ENCODE measurements at places on chromosomes 12 and 14. TPM values are rescaled to one million over a fixed set of nuclear protein-coding genes. Genes with fewer than 3 reads are reported as not detected.

The NANOG gene
- 1.9 TPM for total RNA-seq

The SERPINA5 gene
- 88.8 TPM for total RNA-seq

The TPH2 gene
- total RNA-seq: not detected

The PRB2 gene
- 0.10 TPM for total RNA-seq

The ANKS1B gene
- 0.40 TPM for total RNA-seq

The BEGAIN gene
- total RNA-seq: 0.56 TPM

The CLEC9A gene
- total RNA-seq: not detected

The RIMKLB gene
- 37.3 TPM for total RNA-seq

The FOXG1 gene
- total RNA-seq: not detected

The VDR gene
- 3.2 TPM for total RNA-seq

The GSC gene
- not detected for total RNA-seq

The GPX2 gene
- total RNA-seq: 59.8 TPM

The KCNJ8 gene
- 37.3 TPM for total RNA-seq

Data from hepatocyte (in vitro differentiated cells).